ENCODE measurements at places on chromosomes 3 and 15.

DNA sequence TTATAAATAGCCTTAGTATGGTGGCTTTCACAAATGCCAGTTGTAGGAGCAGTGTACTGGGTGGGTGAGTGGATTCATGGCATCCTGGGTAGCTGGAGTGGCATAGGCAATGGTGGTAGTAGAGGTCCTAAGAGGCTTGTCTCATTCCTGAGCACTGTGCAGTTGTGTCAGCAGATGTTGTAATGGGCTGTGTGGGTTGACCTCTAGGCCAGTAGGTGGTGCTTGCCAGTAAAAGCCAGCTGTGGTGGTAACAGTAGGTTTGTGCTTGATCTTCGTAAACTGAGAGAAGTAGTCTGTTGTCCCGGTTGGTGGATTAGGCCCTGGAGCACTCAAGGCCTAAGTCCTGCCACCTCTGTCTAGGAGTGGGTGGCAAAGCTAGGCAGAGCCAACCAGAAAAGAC is 149.7 kb upstream of the SUCLG2 start:
- DNase-seq: no peak

DNA sequence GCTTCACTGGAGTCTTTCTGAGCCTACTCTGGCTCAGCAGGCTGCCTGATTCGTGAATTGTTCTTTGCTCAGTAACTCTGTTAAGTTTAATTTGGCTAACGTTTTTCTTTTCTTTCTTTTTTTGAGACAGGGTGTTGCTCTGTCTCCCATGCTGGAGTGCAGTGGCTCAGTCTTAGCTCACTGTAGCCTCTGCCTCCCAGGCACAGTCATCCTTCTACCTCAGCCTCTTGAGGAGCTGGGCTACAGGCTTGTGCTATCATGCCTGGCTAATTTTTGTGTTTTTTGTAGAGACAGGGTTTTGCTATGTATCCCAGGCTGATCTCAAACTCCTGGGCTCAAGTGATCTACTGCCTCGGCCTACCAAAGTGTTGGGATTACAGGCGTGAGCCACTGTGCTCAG is 165.0 kb downstream of the PEX5L start:
- DNase-seq: no peak

DNA sequence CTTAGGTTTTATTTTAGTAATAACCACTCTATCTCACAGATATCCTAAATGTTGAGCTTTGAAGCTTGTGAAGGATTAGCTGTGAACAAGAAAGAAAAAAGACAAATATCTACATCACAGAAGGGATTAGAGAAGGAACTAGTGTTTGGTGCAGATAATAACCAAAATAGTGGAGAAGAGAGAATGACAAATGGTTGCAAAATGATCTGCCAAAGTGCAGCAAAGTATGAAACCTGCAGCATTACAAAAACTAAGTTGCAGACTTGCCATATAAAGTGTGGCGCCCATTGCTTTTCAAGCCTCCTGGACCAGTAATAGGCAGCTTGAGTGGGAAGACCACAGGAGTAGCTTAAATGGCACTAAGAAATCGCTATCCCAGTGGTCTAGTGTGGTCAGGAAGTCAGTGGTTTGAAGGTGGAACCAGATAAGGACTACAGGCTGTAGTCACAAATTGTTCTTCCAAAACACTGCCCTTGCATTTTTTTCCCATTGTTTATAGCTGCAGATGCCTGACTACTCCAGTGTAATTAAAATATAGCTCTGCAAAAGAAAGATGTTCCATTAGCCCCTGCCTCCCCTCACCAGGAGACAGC is 20.7 kb downstream of the TPM1 start:
- DNase-seq: no peak

GRCh38 chr3:167650459-167650858 is 3.3 kb downstream of the WDR49 start:
- no peak for DNase-seq

- DNase-seq: peak; percentile 66
These were observed 26.0 kb upstream of the MAGEF1 start for GRCh38 chr3:184737641-184738505.

DNA sequence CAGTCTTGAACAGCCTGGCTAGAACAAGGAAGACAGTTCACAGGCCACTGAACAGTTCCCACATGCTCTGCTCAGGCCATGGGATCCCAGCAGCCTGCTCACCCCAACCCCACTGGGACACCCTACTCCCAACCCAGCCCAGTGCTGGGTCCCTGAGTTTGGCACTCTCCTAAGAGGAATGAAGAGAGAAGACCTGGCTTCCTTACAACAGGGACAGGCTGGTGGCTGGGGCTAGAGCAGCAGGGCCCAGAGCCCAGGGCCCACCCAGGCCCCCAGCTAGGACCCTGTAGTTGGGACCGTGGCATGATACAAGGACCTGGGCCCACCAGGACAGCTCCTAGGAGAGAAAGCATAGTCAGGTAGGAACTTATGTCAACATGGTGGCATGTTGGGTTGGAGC is 43.4 kb downstream of the SEMA3G start:
- no peak for DNase-seq

- DNase-seq: no peak
These were observed 1.2 kb downstream of the KNL1 start for GRCh38 chr15:40595219-40595618.

DNA sequence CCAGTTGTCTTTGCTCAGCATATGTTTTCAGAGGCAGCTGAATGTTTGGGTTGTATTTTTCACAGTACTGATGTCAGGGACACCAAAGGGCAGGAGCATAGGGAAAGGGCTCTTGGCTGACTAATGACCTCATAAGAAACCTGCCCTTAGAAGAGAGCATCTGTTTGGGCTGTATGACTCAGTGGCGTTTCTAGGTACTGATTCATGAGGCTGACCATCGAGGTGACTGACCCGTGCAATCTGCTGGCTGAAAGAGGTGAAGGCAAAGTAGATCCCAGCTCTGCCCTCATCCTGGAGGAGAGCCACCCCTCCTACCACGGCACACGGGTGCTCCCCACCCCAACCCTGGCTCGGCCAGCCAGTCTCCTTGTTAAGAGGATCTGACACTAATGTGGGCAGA is 8.3 kb downstream of the LMCD1 start:
- peak; percentile 79 for DNase-seq

- DNase-seq: no peak
These were observed 3.7 kb downstream of the TRAK1 start for GRCh38 chr3:42094691-42095391.

DNA sequence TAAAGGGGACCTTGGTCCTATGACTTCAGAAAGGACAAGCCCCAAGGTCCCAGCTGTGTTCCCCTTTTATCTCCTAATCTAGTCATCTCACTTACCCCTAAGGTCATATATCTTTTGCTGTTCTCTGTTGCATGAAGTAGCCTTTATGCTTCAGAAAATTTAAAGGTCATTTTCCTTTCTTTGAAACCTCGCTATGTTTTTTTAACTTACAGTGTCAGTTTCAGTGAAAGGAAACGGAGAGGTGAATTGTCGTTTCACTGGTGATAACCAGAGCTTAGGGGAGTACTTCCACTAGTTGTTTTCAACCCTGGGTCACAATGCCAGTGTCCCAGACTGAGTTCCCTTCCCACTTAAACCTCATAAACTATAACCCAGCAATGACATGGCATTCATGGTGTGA is 357.4 kb downstream of the GAP43 start:
- DNase-seq: no peak

DNA sequence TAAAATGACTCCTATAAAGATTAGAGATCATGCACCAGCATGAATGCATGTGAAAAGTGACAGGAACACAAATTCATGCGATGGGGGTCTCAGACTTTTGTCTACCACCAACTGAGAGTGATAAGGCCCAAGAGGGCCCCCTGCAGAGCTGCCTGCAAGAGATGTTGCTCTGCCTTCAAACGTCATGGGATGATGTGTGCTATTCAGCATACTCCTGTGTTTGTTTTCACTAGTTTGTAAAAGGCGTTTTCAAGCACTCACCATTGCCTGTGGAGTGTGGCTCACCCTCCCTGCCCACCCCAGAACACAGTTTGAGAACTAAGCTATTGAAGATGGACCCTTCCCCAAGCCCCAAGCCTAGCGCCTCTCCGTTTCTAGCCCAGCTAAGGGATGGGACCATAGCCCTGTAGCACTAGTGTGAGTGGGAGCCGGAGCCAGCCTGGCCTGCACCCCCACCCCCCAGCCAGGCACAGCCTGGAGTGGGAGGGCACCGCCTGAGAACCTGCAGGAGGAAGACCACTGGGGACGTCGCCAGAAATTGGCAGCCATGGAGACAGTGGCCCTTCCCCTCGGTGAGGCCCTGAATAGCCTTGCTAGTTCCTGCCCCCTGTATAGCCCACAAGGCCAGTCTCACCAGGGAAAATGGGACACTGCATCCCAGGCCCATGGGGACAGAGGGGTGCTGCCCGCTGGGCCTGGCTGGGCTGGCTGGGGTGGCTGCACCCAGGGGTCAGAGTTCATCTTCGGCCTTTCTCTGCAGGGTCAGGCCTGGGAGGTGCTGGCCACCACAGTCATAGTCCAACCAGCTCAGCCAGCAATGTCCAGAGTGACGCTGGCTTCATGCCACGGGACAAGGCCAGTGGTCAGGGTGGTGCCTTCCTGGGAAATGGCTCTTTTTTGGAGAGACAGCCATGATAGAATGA is 22.6 kb upstream of the KLF13 start:
- DNase-seq: no peak

DNA sequence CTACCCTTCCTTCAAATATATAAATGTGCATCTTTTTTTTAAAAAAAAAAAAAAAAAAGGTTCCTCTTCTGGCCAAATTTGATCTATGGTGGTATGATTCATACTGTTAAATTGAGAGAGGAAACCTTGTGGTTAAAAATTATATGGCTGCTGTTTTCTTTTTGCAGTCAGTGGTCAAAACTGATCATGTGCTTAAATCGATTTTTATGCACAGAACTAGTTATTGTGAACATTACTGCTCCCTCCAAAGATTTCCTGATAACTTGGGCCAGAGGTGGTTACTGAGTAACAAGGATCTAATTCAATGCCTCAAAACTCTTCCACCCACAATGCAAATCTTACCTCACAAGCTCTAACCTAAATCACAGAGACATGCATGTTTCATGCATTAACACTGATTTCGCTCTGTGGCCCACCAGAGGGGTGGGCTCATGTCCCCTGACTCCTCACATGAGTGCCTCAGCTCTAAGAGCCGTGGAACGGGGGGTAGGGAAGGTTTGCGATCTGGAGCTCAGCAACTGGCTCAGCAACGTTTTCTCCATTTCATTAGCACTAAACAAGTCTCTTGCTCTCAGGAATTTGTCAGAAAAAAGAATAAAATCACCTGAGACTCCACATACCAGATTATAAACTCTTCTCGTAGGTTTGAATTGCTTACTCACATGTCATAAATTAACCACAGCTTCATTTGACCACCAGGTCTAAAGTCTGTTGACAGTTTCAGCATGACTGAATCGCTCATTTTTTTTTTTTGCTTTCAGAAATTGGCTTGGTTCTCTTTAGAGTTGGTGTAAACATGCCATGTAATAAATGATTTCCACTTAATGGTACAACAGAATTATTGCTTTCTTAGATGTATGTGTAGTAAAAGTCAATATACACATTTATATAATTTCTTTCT is 280.4 kb downstream of the CD47 start:
- DNase-seq: no peak

DNA sequence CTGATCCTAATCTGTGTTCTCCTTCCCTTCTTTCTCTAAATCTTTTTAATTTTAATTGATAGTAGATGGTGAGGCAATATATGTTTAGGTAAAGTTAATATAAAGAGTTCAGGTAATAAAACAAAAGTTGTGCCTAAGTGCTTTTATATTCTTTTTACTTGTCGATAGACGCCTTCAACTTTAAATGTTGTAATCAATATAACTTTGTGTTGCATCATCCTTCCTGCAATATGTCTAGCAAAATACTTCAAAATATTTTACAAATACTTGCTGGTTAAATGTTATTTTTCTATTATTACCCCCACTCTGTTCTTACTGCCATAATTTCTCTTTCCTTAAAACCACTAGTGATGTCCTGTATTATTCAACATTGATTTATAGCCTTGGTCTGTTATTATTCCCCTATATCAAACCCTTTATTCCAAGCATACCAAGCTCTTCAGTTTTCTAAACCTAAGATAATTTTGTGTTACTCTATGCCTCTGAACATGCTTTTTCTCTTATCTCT is 92.4 kb downstream of the NAALADL2 start:
- DNase-seq: no peak

- no peak for DNase-seq
These were observed 37.4 kb upstream of the CILP start for GRCh38 chr15:65248511-65249255.

DNA sequence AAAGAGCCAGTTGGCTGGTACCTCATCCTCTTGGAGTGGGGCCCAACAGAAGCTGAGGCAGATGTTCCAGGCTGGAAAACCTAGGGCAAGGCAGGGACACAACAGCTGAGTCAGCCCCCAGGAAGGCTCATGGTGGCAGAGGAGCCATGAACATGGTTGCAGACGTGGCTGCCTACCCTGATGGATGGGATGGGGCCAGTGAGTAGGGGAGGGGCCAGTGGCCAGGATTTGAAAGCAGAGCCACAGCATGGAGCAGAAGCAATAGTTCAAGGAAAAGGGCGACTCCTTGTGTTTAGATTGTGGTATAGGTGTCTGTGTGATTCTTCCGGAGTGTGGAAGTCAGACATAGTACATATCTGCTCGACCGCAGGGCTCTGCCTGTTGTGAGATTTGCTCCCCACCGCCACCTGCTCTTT is 24.2 kb downstream of the PXYLP1 start:
- DNase-seq: peak; percentile 41

GRCh38 chr15:31338318-31338878 is 11.8 kb downstream of the KLF13 start:
- no peak for DNase-seq
